ENCODE measurements at places on chromosomes 2 and 18.

DNA sequence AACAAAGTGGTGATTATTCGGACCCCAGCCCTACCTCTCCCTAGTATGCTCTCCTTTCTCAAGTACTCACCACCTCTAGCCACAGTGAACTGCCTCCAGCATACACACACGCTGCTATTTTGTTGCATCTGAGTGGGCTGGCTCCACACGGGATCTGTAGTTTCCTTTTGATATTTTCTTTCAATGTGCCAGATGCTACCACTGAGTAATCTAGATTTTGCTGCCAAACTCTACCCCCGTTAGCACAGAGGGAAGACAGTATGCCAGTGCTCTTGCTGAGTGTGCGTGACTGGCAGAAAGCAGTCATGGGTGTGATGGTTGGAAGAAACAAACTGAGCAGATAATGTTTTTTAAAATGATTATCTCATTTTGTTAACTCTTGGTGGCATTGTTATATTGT, 11.6 kb downstream of the CFLAR start:
- DNase-seq: peak; percentile 60

- DNase-seq: peak; percentile 10
These were observed 363.3 kb downstream of the ZNF516 start for GRCh38 chr18:76131738-76132137.

- DNase-seq: no peak
These were observed 54.1 kb downstream of the EPB41L5 start for GRCh38 chr2:120066800-120067547.

DNA sequence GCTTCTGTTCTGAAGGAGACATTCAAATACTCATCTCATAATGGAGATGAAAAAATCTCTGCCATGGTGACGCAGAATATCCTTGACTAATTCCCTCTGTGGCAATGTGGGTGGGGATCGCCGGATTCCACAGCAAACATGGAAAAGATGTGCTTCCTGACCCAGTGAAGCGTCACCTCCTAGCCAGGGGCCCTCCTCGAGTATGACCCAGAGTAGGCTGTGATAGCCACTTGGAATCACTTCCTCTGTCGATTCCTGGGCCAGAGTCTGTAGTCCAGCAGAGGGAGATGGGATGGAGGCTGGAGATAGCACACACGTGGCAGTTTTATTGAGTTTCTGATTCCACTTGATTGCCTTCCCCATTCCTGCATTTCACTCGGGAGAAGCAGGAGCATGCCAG, 36.8 kb downstream of the DRC1 start:
- DNase-seq: no peak

- peak; percentile 78 for DNase-seq
These were observed 47.0 kb downstream of the SERTAD2 start for GRCh38 chr2:64606479-64607363.

DNA sequence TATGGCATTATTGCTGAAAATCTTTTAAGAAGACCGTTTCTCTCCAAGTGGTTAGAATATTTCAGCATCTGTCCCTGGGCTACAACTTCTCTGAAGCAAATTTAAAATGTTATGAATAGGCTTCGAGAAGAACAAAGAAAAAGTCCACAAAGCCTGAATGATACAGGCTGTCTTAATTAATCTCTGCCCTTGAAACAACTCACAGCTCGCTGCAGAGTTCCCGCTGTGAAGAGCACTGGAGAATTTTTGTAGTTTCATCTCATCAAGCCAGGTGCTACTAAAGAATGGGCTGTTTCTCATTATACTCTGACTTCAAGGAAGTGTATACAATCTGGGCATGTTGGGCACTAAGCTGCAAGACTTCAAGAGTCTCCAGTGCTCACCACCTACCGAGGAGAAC, 67.6 kb downstream of the LAMA1 start:
- DNase-seq: no peak

DNA sequence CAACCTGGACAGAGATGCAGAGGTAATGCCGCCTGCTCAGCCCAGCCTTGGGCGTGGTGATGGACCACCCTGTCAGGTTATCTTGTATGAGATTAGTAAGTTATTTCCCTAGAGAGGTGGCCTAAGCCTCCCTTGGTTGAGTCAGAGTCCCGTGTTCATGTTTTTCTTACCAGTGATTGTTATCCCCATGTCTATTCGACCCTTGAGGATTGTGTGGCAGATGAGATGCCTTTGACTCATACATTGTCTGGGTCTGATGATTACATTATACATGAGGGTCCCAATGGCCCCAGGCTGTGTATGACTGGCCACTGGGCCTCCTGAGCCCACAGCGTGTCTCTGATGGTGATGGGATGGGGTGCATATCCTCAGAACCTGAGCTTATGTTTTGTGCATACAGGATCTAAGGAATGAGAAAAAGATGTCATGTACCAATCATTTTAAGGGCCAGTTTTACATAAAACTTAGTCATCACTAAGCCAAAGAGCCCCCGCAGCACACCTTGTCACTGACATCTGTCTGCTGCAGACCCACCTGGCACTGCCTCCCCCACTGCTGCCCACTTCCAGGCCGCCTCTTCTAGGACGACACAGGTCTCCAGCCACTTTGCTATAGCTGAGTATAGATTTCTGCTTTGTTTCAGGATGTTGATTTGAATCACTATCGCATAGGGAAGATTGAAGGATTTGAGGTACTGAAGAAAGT, 7.7 kb downstream of the PPP1R7 start:
- no peak for DNase-seq

GRCh38 chr2:96103761-96104486, 12.4 kb downstream of the ADRA2B start:
- no peak for DNase-seq

DNA sequence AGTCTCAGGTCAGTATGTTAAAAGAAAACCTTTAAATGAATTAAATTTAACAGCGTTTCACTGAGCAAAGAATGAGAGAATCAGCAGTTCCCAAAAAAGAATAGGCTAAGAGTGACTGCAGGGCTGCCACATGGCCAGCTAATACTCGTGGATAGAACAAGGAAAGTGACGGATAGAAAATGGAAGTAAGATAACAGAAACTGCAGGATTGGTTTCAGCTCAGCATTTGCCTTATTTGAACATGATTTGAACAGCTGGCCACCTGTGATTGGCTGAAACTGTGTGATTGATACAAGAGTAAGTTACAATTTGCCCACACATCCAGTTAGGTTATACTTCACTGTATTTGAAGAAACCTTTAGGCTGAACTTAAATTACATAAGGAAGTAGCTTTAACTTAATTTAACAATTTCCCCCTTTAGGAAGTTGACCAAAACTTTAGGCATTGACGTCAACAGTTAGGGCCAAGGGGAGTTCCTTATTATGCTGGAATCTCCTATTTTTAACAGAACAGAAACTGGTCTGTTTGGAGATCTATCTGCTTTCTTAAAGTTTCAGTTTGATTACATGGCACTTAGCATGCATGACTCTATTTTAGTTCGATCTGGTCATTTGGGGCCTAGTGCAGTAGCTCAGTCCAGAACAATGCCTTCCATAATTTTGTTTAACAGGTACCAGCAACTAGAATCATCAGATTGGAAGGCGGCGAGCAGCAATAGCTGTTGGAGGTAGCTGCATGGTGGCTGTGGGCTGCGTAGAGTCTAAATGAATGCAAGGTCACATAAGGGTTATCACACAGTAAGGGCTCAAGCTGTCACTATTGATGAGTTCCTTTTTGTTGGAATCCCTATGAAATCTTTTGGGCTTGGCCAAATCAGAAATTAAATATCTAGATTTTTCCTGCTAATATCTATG, 143.4 kb downstream of the TRIM43 start:
- DNase-seq: no peak

GRCh38 chr18:55421615-55422419, 166.2 kb downstream of the TCF4 start:
- DNase-seq: no peak

- DNase-seq: no peak
These were observed 15.6 kb downstream of the OTX1 start for GRCh38 chr2:63066265-63066664.

DNA sequence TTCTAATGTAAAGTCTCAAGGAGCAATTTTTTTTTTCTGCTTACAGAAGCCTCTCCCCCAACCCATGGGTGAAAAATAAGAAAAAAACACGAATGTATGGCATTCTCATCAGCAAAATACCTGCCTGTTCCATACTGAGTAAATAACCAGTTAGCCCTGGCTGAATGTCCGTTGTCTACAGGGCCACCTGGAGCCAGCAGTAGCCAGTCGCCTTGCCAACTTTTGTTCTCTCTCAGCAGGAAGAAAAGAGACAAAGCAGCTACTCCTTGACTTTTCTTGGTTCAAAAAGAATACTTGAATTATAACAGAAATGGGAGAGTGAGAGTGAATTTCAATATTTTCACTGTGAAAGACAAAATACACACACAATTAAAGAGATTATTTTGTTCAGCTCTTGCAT, 532.9 kb upstream of the CRIM1 start:
- DNase-seq: no peak

- peak; percentile 72 for DNase-seq
These were observed 620 bp upstream of the GALNT1 start for GRCh38 chr18:35580701-35581539.

GRCh38 chr2:142220239-142220638, 89.4 kb upstream of the LRP1B start:
- DNase-seq: no peak

DNA sequence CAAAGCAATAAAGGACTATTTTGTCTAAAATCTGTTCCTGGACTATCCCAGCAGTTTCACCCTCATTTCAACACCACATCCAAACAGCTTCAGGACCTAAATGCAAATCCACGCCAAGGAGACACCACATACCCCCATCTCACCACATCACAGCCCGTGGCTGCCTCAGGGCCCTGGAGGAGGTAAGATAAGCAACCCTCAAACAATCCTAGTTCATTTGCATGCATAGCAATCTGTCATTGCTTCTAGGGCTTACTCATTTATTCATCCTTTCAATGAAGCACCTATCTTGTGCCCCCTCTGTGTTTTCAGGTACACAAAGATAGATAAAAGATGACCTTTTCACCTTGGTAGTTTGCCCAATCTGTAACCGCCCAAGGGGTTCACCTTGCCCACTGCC, 86.5 kb downstream of the VSNL1 start:
- no peak for DNase-seq

- DNase-seq: no peak
These were observed 19.7 kb upstream of the TUBB6 start for GRCh38 chr18:12288403-12288755.

GRCh38 chr2:72211777-72212485, 64.3 kb upstream of the CYP26B1 start:
- DNase-seq: no peak

GRCh38 chr2:120218181-120218580, 5.0 kb downstream of the TMEM185B start:
- no peak for DNase-seq

- DNase-seq: no peak
These were observed 198.2 kb downstream of the NCKAP5 start for GRCh38 chr2:133369901-133370658.

GRCh38 chr2:146982393-146982846, 862.4 kb upstream of the ACVR2A start:
- no peak for DNase-seq

- DNase-seq: no peak
These were observed 79.6 kb downstream of the SPTBN1 start for GRCh38 chr2:54535599-54536195.

GRCh38 chr2:239261356-239261755, 139.5 kb downstream of the HDAC4 start:
- DNase-seq: no peak

DNA sequence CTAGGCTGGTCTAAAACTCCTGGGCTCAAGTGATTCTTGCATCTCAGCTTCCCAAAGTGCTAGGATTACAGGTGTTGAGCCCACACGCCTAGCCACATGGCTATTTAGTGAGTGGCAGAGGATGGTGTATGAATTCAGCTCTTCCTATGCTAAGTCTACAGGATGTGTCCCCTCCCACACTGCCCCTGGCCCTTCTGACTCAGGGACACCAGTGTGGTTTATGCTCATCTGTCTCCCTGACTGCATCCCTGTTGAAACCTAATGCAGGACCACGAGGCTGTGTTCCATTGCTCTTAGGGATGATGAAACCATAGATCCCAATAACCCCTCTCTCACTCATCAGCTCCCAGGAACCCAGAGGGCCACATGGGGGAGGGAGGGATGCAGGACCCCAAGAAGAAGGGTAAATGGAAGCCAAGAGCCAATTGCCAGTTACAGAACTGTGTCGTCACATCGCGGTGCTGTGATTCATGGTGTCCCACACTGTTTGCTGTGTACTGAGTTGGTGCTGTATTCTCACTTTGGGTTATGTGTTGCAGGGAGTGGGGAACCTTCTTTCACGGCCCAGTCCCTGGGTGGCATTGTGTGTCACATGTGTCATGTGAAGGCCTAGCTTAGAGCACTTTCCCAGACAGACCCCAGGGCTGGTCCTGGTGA, 102.9 kb upstream of the HAAO start:
- DNase-seq: no peak

DNA sequence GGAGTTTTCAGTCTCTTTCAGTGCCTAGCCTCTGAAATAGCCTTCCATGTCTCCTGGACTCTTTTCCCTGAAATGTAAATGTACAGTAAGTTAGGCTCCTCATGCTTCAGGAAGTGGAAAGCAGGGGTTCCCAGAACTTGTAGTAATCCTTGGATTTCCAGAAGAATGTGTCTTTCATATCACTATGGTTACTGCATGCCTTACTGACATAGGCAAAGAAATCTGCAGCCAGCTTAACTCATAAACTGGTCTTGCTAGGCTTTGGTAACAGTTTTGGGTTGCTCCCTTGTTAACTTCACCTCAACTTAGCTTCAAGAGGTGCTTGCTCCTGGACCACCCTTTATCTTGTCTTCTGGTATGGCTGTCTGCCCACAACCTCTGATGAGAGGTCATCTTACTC, 686.8 kb upstream of the DDX18 start:
- DNase-seq: no peak

DNA sequence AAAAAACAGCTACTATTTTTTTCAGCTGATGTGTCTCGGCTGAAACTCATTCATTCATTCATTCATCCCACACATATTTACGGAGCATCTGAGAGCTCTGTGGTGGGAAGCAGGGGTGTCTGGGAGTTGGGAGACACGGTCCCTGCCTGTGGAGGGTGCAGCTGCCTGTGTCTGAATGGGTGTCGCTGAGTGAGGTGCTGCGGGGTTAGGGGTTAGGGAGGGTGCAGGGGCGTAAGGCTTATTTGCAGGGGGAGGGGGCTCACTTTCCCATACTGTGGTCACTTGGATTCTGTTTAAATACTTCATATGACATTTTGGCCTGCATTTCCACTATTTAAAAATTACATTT, 89.4 kb upstream of the ASB18 start:
- DNase-seq: no peak

DNA sequence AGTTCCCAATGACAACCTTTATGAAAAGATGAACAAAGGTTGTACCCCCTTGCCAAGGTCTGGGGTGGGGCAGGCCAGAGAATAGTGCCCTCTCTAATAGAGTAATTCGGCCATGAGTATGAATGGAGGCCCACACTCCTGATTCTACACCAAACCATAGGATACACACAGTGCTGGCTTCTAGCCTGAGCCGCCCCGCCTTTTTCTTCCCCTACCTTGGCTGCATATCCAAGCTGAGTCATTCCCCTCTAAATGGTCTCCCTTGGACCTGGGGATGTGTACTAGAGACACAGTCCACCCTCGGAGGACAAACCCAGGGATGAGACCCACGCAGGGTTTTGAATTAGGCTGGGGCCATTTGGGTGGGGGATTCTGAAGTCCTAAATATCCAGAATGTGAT, 107.2 kb upstream of the CAPN13 start:
- DNase-seq: no peak
